ENCODE measurements at places on chromosomes 11 and 22. TPM values are rescaled to one million over a fixed set of nuclear protein-coding genes. Genes with fewer than 3 reads are reported as not detected.

Gene FOSL1
- total RNA-seq, result 7.2 TPM

Gene ROBO4
- 41.9 TPM for total RNA-seq

DNA sequence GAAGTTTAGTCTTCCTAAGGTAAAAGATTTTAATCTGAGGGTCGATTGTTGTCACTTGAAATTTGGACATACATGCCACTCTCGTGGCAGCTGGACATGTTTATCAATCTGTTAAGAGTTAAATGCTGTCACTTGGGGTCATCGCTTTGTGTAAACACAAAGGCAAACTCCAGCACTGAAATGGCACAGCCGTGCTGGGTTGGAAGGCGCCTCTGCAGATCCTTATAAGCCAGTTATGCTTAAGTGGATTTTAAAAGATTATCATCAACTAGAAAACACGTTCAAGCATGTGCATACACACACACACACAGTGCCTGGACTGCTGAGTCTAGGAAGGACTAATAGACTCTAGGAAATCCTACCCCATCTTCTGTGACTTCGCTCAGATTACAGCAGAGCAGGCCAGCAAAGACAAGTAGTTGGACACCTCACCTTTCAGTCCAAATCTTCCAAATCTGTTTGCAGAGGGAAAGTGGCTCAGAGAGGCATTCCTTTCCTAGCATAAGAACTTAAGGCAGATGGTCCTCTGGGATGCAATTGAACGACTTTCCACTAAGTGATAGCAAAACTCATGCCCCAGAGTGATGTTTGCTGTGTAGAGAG lies 83.7 kb downstream of the CACNG2 start:
- DNase-seq, result no peak
- H3K27me3 ChIP-seq, result peaks cover 2% of the 10 kb centered on the region
- H3K27ac ChIP-seq, result no peak overlapping the region
- H3K36me3 ChIP-seq, result no peaks in the 10 kb centered on the region

- DNase-seq, result no peak
- H3K27me3 ChIP-seq, result no peaks in the 10 kb centered on the region
- no peaks in the 10 kb centered on the region for H3K4me1 ChIP-seq
- no peak overlapping the region for H3K27ac ChIP-seq
- H3K36me3 ChIP-seq, result no peaks in the 10 kb centered on the region
Measured at GRCh38 chr22:37132773-37133172, 16.9 kb downstream of the IL2RB start.

DNA sequence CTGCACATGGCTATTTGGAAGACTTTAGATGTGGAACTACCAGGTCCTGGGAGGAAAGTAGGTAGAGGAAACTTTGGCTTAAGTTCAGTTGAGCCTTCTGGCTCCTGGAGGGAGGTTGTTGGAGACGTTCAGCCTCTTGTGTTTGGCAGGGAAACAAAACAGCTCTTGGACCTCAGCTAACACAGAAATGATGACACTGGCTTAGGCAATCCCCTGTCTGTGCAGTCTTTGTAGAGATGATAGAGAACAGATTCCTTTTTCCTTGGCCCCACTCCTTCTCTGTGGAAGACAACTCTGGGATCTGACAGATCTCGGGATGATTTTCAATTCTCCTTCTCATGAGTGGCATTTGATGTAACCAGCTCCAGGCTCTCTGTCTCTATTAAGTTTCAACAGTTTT lies 428.5 kb downstream of the TMEM135 start:
- H3K27me3 ChIP-seq, result no peaks in the 10 kb centered on the region
- no peaks in the 10 kb centered on the region for H3K36me3 ChIP-seq
- no peak overlapping the region for H3K27ac ChIP-seq
- no peak for DNase-seq

Gene KRTAP5-2
- total RNA-seq, result not detected

DNA sequence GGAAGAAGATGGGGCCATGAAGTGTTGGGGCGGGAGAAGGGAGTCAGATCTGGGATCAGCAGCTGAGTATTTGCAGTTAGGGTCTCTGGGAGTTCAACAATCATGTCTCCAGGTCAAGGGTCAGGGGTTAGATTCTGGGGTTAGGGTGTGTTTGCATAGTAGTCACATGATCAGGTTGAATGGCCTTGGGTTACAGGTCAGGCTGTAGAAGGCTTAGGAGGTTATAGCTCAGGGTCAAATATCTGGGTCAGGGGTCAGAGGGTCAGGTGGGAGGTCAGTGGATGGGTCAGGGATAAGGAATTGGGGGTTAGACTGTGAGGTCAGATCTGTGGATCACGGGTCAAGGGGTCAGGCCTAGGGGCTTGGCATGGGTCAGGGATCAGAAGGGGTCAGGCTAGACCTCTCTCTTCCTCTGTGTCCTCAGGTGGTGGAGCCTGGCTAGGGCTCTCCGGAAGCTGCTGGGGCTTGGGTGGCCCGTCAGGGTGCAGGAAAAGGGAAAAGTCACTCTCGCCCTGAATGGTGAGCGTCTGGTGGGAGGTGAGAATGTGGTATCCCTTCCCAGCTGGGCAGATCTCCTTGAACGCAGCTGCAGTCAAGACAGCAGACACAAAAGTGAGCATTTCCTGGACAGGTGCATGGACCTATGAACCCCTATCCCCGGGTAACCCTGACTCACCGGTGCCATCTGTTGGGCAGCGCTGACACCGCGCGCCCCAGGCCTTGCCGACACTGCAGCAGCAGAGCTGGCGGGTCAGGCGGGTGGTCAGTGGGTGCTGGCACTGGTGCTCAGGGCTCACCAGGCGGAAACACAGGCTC lies 6.4 kb downstream of the LTBP3 start:
- H3K36me3 ChIP-seq, result peaks cover 2% of the 10 kb centered on the region
- DNase-seq, result no peak
- no peak overlapping the region for H3K27ac ChIP-seq
- H3K4me1 ChIP-seq, result no peaks in the 10 kb centered on the region

GRCh38 chr11:85934596-85935169 lies 79.5 kb downstream of the CCDC83 start:
- H3K4me1 ChIP-seq, result no peaks in the 10 kb centered on the region
- DNase-seq, result peak; percentile 55
- no peak overlapping the region for H3K27ac ChIP-seq
- H3K36me3 ChIP-seq, result no peaks in the 10 kb centered on the region
- no peaks in the 10 kb centered on the region for H3K27me3 ChIP-seq
